Kidney tubule cell (primary cell): ENCODE measurements at places on chromosomes 5 and 9.

GRCh38 chr5:173850659-173851058 is 37.5 kb upstream of the CPEB4 start:
- DNase-seq: no peak

DNA sequence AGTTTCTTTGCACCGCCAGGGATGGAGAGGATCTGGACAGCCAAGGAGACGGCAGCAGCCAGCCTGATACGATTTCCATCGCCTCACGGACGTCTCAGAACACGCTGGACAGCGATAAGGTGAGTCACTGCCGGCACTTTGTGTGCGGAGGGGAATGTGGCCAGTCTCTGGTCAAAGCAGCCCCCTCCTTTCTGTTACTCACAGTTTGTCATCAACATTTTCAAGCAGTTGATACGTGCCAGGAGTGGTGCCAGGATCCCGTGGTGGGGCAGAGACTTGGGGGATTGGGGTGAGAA is 175.1 kb upstream of the OTULINL start:
- DNase-seq: peak; percentile 91

- DNase-seq: no peak
Observed at GRCh38 chr9:98612061-98612752, 96.5 kb downstream of the GABBR2 start.

GRCh38 chr9:34380034-34380510 is 3.4 kb upstream of the MYORG start:
- DNase-seq: no peak

- no peak for DNase-seq
Observed at GRCh38 chr5:35853631-35854030, 3.1 kb upstream of the IL7R start.

- DNase-seq: no peak
Observed at GRCh38 chr9:94181408-94182181, 77.5 kb upstream of the ZNF169 start.

DNA sequence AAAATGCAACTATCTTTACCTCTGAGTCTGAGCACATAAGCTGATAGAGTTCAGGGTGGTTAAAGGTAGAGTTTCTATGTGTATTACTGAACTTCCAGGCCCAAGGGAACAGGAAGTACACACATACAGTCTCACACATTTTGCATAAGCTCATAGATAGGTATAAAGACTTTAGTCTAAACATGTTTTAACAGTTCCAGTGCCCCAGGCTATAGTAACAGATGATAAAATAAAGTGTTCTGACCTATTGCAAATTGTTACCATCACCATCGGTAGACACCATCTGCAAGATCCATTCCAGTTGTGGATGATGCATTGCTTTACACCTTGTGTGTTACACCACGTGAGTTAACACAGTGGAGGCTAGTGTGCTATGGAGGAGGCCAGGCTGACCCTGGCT is 95.8 kb downstream of the TMEM174 start:
- no peak for DNase-seq

GRCh38 chr9:98255061-98255577 is 330 bp downstream of the TBC1D2 start:
- DNase-seq: no peak

DNA sequence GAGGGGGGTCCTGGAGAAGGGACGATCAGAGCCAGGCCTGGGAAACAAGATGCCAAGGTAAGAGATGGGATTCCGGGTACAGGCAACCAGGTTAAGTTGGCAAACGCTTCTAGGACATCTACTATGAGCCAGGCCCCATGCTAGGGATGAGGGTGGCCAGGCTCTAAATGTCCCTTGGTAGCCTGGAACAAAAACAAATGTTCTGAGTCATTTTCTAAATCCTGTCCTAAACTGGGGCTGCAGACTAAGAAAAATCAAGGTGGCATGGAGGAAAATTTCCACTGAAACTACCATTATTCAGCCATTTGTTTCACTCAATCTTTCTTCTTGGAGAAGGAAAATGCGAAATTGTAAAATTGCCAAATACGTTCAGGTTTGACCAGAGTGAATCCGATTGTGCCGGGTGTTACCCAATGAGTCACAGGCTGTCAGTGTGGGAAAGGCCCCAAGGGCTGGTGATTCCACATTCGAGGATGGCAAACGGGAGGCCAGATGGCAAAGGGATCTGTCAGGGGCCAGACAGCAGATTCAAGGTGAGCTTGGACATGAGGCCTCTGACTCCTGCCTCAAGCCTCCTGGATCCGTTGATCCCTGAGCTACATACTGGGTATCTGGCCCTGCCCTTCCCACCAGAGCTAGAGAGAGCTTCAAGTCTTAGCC is 57.6 kb downstream of the PAX5 start:
- peak; percentile 11 for DNase-seq

DNA sequence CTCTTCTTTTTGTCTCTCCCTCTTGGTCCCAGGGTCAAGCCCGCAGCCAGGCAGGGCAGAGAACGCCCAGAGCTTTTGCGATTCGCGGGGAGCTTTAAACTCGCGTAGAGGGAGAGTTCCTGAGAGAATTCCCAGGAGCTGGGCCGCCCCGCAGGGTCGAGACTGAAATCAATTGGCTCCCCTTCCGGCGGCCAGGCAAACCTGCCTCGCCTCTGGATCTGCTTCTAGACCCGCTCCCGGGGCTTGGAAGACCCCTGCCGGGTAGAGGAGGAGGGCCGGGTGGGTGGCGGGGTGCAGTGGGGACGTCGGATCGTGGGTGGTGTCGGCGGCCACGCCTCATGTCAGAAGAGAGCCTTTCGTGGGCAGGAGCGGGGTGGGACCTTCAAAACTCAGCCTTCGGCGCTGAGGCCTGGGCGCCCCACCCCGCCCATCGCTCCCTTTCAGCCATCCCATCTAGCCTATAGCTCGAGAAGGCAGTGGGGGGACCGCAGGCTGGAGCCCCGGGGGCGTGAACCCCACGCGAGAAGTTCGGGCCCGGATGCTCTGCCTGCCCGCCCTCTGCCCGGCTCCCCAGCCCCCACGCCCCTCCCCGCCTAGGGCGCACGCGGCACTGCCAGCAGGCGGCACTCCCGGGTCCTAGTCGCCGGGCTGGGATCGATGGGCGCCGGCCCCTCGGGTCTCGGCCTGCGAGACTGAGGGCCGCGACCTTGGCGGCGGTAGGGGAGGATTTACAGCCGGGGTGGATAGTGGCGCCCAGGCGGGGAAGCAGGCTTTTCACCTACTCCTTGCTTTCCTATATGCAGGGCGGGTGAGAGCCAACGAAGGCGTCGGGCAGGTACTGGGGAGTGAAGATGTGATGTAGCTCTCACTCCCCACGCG is 6.1 kb downstream of the PRDM6 start:
- no peak for DNase-seq

GRCh38 chr5:122870219-122870856 is 24.9 kb downstream of the SNX24 start:
- DNase-seq: peak; percentile 30

DNA sequence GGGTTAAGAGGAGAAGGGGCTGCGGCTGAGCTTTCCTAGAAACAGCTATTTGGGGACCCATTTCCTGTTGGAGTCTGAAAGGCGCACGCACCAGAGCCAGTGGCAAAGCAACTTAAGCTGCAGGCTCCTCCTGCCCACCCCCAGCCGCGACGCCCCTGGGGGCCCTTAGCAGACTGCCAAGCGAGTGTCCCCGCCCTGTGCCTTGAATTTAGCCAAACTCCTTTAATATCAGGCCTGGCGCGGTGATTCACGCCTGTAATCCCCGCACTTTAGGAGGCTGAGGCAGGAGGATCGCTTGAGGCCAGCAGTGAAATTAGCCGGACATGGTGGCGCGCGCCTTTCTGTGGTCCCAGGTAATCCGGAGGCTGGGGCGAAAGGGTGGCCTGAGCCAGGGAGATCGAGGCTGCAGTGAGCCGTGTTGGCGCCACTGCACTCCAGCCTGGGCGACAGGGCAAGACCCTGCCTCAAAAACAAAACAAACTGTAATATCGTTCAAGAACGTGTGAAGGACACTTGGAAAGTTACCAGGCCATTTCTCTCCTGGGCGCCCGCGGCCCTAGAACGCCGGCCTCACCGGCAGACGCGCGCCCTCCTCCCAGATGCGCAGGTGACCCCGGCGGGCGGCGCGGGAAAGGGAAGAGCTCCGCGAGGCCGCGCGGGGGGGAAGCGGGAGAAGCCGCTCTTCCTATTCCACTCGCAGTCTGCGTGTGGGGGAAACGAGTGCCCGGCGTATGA is 1.0 kb upstream of the F2R start:
- no peak for DNase-seq

- DNase-seq: no peak
Observed at GRCh38 chr5:95619096-95619495, 791 bp upstream of the GPR150 start.

DNA sequence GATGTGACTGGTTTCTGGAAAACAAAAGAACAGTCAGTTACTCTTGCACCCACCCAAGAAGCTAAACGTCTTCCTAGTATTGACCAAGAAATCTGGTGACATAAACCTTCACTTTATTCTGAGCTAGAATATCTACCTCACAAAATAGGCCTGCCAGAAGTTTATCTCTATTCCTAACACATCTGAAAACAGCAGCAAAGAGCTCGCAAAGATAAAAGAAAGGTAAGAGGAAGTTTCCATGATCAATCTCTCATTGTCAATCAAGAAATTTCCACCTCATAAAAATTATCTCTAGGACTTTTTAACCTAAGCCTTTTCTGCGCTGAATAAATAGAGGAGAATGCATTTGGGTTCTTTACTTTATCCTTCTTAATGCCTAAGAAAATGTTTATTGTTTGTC is 17.3 kb upstream of the ZNF474 start:
- no peak for DNase-seq

DNA sequence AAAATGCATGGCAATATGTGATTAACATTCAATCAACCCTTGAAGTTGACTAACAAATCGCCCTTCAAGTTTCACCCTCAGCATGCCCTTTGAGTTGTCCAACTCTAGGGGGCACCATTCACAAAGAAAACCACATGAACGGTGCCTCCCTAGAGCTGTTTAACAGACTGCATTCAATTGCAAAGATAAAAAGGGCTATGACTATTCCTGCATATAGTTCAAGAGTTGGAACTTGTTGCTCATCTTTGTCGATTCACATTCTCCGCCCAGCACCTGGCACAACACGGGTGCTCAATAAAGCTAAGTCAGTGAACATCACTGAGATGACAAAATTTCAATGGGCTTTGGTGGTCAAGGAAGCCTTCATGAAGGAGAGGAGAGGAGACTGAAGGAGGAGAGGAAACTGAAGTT is 69.6 kb upstream of the SLC30A5 start:
- peak; percentile 65 for DNase-seq

DNA sequence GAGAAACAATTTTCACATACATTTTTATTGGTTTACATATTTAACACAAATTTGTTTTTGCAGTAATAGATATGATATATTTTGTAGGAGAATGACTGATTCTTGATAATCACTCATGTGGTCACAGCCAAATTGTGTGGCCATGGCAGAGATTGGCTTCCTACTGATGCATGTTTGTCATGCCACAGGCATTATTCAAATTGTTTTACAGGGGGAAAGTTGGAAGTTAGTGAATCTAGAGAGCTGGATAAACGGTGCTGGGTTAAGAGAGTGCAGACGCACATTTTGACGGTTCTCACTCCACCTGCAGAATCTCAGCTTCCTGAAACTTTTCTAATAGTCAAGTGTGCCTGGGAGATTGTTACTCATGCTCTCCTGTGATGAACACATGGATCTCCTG is 91.1 kb upstream of the FBN2 start:
- DNase-seq: no peak

DNA sequence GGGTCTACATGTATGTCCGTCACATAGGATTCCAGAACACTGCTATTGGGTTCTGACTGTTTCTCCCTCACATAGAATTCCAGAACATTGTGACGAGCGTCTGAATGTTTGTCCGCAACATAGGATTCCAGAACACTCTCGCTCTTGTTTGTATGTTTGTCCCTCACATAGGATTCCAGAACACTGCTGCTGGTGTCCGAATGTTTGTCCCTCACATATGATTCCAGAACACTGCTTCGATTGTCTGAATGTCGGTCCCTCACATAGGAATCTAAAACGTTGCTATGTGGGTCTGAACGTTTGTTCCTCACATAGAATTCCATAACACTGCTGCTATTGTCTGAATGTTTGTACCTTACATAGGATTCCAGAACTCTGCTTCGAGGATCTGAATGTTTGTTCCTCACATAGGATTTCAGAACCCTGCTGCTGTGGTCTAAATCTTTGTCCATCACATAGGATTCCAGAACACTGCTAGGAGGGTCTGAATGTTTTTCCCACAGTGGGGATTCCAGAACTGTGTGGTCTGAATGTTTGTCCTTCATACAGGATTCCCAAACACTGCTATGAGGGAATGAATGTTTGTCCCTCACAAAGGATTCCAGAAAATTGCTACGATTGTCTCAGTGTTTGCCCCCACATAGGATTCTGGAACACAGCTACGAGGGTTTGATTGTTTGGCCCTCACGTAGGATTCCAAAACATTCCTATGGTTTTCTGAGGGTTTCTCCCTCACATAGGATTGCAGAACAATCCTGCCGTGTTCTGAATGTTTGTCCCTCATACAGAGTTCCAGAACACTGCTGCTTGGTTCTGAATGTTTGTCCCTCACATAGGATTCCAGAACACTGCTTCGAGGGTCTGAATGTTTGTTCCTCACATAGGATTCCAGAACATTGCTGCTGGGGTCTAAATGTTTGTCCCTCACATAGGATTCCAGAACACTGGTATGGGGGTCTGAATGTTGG is 220.5 kb downstream of the FOXD4L6 start:
- no peak for DNase-seq

- peak; percentile 28 for DNase-seq
Observed at GRCh38 chr9:117718085-117718484, 13.9 kb downstream of the TLR4 start.

DNA sequence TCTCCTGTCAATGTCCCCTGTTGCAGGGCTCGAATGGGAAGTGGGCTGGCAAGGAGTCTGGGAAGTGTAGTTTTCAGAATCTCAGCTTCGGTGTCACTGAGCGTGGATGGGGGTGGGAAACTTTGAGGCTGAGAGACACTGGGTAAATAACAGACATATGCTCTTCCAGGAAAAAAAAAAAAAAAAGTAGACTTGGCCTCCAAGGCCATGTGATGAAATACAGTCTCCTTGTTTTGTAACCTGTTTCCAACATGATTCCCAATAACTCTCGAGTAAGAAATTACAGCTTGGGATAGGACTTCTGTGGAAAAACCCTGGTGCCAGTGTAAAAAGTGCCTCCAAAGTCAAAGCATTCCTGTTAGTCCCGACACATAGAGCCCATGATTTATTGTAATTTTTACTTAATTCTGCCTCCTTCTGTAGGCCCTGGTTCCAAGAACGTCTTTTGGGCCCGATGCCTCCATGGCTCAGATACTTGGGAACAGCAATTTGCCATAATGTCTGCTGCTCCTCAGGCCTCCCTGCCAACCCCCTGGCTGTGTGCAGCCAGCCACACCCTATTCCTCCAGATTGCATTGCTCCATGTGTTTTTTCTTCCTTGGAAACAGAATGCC is 119.5 kb upstream of the TNC start:
- DNase-seq: no peak

DNA sequence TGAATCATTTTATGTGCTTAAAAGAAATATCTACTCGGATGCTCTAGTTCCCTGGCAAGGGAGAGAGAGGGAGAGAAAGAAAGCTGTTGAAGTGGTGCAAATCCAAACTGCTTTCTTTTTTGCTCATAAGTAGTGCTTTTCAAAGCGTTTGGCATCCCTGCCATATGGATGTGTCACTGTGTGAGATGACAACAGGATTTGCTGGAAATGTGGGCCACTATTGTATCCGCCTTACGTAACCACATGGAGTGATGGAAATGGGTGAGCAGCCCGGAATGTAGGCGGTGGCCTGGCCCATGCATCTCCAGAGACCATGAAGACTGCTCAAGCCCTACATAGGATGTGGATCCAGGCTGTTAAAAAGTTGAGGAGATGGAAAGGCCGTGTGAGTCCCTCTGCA is 30.8 kb downstream of the TJP2 start:
- peak; percentile 43 for DNase-seq

- DNase-seq: peak; percentile 30
Observed at GRCh38 chr5:168471785-168472184, 14.5 kb upstream of the RARS1 start.
